ENCODE measurements at places on chromosomes 11 and 22.
A peak's percentile ranks its signal among the peaks of the same experiment; 100 is the strongest.

DNA sequence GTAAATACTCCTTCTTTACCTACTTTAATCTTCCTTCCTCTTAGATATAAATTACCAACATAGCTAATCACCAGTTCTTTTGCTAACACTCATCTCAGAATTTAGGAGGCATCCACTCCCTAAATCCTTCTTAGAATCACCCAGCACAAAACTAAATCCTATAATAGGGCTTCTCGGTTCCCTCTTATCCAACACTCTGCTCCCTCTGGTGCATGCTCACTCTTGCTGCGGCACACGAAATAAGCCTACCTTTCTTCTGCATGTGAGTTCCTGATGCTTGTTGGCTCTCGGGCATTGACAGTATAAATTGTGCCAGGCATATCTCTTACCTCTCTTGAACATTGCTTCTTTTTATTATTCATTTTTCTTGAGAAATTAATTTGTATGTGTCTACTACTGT is 61.0 kb downstream of the OR5AK2 start:
- no peak for DNase-seq

DNA sequence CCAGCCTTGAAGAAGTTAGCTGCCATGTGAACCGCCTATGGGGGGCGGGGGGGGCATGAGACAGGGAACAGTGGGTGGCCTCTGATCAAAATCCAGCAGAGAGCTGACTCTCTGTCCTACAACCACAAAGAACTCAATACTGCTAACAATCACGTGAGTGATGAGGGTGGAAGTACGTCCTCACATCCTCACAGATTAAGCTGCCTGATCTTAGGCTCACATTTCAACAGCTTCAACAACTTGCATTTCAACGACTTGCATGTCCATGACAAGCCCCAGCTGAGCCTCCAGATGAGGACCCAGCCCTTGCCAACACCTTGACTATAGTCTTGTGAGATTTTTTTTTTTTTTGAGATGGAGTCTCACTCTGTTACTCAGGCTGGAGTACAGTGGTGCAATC is 51.6 kb downstream of the CLMP start:
- DNase-seq = no peak

DNA sequence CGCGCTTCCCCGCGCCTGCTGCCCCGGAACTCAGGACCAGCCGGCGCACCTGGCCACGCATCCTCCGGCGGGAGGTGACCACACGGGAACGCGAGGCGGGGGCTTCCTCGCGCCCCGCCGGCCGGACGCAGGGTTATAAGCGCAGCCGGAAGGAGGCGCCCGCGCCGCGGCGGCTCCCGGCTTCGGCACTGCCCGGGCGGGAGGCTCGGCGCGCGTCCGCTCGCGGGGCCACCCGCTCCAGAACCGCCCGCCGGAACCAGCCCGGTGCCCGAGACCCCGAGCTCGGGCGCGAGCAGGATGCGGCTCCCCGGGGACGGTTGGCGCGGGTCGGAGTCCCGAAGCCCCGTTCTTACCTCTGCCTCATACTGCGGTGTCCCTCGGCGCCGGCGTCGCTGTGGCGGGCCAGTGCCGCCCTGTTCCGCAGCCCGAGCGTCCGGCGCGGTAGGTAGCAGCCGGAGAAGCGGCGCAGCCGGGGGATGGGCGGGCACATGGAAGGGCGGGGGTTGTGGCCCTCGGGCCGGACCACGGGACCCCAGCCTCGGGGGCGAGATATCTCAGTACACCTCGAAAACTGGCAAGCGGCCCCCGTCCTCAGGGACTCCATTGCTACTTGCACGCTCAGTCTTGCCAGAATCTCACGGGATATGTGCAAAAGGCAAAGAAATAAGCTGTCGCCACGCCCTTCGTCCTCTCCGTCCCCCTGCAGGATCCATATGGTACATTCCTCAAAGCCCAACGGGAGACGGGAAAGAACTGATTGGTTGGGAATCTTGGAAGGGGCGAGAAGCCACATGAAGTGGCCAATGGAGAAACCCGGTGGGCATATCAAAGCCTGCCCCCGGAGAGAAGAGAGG is 23.1 kb downstream of the MICAL3 start:
- peak; percentile 88 for DNase-seq

GRCh38 chr22:19524170-19525115 is at the start of gene CLDN5:
TSS of gene CLDN5 (minus strand) at chr22:19524410. CDS start at chr22:19524255, 155 bp downstream.
- no peak for DNase-seq

GRCh38 chr11:64391839-64392238 is 32.9 kb downstream of the RPS6KA4 start:
- no peak for DNase-seq

DNA sequence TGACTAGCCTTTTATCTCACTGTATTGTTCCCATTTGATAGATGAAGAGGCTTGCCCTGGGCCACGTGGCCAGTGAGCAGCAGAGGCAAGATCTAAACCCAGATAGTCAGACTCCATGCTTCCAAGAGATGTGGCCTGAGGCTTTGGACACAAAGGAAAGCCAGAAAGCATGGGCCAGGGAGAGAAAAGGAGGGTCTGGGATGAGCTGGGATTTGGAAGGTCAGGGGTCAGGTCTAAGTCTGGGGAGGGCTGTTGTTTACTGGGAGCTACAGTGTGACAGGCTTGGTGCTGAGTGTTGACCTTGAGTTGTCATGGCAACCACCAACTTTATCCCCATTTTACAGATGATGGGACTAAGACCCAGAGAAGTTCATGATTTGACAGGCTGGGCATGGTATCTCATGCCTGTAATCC is 2.1 kb downstream of the SLC35E4 start:
- DNase-seq = no peak

DNA sequence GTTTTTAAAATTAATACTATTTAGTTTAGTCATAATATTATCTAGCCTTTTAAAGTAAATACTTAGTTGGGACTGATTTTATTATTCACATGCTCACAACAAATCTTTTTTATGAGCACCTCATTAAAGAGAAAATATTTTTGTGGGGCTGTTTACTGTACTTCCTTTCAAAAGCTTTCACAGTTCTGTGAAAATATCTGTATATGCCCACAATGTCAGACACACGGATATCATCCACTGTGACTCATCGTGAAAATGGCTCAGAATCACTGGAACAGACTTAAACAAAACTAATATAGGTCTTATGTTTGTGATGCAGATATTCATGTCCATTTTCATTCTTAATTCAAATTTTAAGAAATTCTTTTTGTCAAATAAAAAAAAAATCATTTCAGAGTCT is 305.2 kb downstream of the RAB38 start:
- DNase-seq = no peak

DNA sequence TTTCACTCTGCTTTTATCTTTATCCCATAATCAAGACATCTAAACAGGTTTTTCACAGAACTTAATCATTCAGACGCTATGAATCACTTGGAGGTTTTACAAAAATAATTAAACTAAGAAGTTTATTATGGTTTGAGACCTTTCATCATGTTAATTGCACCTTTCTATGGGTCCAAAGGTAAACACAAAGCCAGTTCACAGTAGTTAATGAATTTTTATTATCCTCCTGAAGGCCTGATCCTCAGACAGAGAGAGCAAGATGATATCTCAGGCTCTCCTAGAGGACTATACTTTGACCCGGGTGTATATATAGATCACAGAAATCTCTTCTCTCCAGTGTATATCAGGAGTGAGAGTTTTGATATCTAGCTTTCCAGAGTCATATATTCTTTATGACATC is 1044.3 kb upstream of the RAG2 start:
- no peak for DNase-seq

GRCh38 chr22:38203090-38203810 is 1.5 kb downstream of the MAFF start:
- DNase-seq = no peak

- no peak for DNase-seq
Measured at GRCh38 chr22:38940811-38941384, 16.5 kb upstream of the APOBEC3A start.

GRCh38 chr11:91513734-91514133 is 710.9 kb upstream of the FAT3 start:
- no peak for DNase-seq

- no peak for DNase-seq
Measured at GRCh38 chr11:101872171-101872882, 42.5 kb upstream of the CEP126 start.

- DNase-seq = no peak
Measured at GRCh38 chr11:116997071-116997470, 101.2 kb downstream of the SIK3 start.

- DNase-seq = no peak
Measured at GRCh38 chr22:27560781-27561180, 240.8 kb downstream of the MN1 start.

DNA sequence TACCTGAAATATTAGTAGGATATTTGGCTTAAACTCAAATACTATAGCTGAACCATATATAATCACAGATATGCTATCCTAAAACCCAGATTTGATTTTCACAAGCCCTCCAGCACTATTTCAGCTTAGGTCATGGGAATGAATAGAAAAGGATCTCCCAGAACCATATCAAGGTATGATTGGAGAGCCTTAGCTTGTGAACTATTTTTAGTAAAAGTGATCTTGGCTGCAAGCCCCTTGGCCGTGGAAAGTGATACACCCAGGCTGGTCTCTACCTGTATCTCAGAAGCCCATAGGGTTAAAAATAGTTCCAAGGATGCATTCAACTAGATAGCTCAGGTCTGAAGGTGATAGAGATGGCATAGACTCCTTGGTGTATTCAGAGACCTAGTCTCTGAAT is 9.7 kb downstream of the KIF18A start:
- no peak for DNase-seq
